ENCODE measurements at places on chromosomes 2 and 18.

- no peak for DNase-seq
Observed at GRCh38 chr2:242020196-242021004, 150.9 kb downstream of the RTP5 start.

DNA sequence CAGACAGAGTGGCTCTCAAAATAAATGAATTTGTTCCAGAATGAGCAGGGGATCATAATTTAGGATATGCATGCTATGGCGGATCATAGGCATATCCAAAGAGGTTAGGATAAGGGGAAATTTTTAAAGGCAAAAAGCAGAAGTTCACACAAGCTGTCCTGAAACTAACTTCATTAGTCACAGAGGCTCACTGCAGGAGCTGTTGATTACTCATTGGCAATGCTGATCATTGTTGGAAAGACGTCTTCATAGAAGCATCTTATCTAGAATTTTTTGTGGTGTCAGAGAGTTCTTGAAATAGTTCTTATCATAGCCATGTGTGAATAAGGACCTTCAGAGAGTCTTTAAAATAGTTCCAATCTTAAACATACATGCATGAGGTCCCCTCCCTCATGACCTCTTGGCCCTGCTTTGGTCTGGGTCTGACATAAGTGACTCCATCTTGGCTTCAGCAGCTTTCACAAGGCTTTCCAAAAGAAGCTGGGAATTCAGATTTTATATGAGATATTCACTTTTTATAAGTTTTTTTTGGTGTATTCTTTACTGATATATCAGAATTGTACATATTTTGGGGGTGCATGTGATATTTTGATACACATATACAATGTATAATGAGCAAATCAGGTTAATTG is 7.5 kb upstream of the CCDC195 start:
- no peak for DNase-seq

DNA sequence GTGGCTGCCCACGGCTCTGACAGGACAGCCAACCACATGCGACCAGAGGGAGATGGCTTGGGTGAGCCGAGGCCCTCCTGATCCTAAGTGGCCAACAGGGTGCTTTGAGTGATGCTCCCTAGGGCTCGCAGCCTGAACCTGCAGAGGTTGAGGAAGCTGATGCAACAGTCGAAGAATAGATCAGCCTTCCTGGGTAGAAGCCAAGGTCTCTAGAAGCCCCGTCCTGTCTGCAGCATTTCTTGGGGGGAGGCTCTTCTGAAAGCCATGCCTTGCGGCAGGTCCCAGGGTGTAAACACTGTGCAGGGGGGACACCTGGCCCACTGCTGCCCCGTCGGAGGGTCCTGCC is 136.4 kb downstream of the HDAC4 start:
- no peak for DNase-seq

- DNase-seq = no peak
Observed at GRCh38 chr2:241645056-241645914, 7.8 kb downstream of the ATG4B start.

- DNase-seq = no peak
Observed at GRCh38 chr2:204161886-204162285, 225.3 kb downstream of the ICOS start.

DNA sequence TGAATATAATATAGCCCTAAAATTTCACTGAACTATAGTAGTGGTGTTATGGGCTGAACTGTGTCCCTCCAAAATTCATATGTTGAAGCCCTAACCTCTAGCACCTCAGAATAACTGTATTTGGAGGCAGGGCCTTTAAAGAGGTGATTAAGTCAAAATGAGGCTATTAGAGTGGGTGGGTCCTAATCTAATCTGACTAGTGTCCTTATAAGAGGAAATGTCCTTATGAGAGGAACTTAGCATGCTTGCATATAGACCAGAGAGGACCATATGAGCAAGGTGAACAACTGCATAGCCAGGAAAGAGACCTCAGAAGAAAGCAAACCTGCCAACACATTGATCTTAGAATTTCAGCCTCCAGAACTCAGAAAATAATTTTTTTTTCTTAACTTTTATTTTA is 238.4 kb downstream of the ZEB2 start:
- DNase-seq = no peak

DNA sequence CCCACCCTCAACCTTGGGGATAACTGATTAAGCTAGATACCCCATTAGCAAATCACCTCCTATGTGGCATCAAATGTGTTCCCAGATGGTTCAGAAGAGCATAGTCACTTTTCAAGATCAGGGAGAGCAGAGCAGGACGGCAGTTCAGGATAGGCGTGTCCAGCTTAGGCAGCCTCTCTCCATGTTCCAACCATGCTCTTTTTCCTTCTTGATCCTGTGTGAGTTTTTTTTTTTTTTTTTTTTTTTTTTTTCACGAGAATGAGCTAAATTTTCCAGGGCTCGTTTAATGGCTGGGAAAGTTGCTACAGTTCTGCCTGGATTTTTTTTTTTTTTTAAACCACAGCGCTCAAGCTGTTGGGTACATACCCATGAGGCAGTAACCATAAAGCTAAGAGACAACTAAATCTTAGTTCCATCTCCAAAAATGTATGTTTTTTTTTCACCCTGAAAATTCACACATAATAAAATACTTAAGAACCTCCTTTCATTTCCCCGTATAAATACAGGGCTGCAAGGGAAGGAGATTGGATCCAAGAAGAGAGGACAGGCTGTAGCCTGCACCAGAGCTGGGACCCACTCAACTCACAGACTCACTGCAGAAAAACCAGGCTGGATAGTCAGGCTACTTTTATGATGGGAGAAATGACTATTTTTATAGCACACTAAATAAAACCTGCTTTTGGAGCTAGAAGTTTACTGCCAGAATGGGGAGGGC is 244.3 kb downstream of the SETBP1 start:
- no peak for DNase-seq

Data from NCI-H2081 treated with DMSO at 0.1 percent for 48 hours (cell line).